ENCODE measurements at places on chromosomes 13 and 19. TPM values are rescaled to one million over a fixed set of nuclear protein-coding genes. Genes with fewer than 3 reads are reported as not detected.

DNA sequence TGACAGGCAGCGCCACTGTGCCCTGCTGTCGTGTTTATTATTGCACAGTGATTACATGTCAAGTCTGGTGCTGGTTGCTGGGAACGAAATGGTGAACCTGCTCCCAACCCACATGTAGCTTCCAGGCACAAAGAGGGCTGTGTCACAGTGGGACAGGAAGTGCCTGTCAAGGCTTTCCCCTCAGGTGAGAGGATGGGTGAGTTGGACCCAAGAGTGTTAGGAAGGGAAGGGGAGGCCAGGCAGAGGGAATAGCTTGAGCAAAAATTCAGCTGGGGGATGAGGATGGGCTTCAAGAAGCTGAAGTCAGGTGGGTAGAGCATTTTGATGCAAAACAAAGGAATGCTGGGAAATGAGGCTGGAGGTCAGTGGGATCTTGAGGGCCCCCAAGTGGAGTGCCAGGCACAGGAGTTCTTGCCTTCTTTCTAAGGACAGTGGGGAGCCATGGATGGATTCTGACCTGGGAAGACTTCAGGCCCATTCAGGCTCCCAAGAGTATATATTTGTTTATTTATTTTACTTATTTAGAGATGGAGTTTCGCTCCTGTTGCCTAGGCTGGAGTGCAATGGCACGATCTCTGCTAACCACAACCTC lies 8.5 kb upstream of the QTRT1 start:
- no peak overlapping the region for H3K27ac ChIP-seq
- no peak for DNase-seq
- no peaks in the 10 kb centered on the region for H3K27me3 ChIP-seq
- H3K36me3 ChIP-seq, result no peaks in the 10 kb centered on the region
- peaks cover 4% of the 10 kb centered on the region for H3K4me1 ChIP-seq
- H3K4me3 ChIP-seq, result no peak overlapping the region

- H3K4me1 ChIP-seq, result no peaks in the 10 kb centered on the region
- no peaks in the 10 kb centered on the region for H3K36me3 ChIP-seq
- H3K27ac ChIP-seq, result no peak overlapping the region
- no peaks in the 10 kb centered on the region for H3K27me3 ChIP-seq
- no peak overlapping the region for H3K4me3 ChIP-seq
Observed at GRCh38 chr13:48317511-48318376, 14.2 kb downstream of the RB1 start.

- H3K36me3 ChIP-seq, result no peaks in the 10 kb centered on the region
- no peak overlapping the region for H3K27ac ChIP-seq
- H3K27me3 ChIP-seq, result no peaks in the 10 kb centered on the region
- no peak for DNase-seq
- no peaks in the 10 kb centered on the region for H3K4me1 ChIP-seq
- H3K4me3 ChIP-seq, result no peak overlapping the region
Observed at GRCh38 chr13:39406688-39407087, 196.3 kb downstream of the LHFPL6 start.

DNA sequence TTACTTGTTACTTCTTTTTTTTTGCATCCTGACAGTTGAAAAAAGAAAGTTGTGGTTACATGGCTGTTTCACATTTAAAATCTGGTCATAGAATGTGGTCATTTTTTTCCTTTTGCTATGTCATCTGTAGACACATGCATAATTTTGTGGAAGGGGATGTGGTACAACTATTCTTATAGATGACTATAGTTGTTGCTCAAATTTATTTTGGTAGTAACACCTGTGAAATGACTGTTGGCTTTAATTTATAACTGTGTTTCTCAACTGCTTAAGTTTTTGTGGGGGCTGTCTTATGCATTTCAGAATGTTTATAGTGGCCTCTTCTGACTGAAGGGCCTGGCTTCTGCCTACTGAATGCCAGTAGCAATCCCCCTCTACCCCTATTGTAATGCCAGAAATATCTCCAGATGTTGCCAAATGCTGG lies 130.5 kb downstream of the PAN3 start:
- no peak overlapping the region for H3K27ac ChIP-seq
- no peak for DNase-seq
- no peaks in the 10 kb centered on the region for H3K36me3 ChIP-seq
- no peaks in the 10 kb centered on the region for H3K27me3 ChIP-seq
- H3K4me3 ChIP-seq, result no peak overlapping the region

GRCh38 chr13:33633701-33634545 lies 184.0 kb upstream of the RFC3 start:
- no peaks in the 10 kb centered on the region for H3K27me3 ChIP-seq
- H3K36me3 ChIP-seq, result no peaks in the 10 kb centered on the region
- no peak for DNase-seq
- no peaks in the 10 kb centered on the region for H3K4me1 ChIP-seq
- no peak overlapping the region for H3K4me3 ChIP-seq

DNA sequence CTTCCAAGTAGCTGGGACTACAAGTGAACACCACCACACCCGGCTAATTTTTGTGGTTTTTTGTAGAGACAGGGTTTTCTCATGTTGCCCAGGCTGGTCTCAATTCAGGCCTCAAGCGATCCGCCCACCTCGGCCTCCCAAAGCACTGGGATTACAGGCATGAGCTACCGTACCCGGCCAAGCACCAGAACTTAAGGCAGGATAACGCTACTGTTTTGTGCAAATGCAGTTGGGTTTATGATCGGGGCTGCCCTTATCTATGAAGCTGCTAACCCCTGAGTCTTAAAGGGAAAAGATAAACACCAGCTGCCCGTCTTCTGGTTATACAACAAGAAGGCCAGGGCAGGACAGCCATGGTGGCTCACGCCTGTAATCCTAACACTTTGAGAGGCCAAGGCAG lies 12.6 kb upstream of the TM6SF2 start:
- H3K27ac ChIP-seq, result no peak overlapping the region
- H3K36me3 ChIP-seq, result peaks cover 83% of the 10 kb centered on the region
- H3K4me1 ChIP-seq, result no peaks in the 10 kb centered on the region
- H3K4me3 ChIP-seq, result no peak overlapping the region
- no peaks in the 10 kb centered on the region for H3K27me3 ChIP-seq

DNA sequence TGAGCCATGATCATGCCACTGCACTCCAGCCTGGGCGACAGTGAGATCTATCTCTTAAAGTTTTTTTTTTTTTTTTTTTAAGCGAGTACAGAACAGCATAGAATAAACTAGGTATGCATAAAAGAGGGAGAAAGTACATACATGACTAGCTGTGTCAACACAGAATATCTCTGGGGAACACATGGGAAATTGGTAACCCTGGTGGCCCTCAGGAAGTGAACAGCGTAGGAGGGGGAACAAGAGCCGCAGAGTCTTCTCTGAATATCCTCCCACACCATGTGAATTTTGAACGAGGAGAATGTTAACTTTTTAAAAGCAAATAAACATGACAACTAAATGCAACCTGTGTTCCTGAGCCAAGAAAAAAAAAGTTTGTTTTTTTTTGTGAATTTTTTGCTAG lies 15.2 kb downstream of the PHLDB3 start:
- peaks cover 5% of the 10 kb centered on the region for H3K4me1 ChIP-seq
- H3K27me3 ChIP-seq, result no peaks in the 10 kb centered on the region
- peak overlapping the region; percentile 17 for H3K27ac ChIP-seq
- H3K4me3 ChIP-seq, result no peak overlapping the region
- no peak for DNase-seq

GRCh38 chr19:5308451-5309437 lies 31.9 kb downstream of the PTPRS start:
- H3K27ac ChIP-seq, result no peak overlapping the region
- H3K27me3 ChIP-seq, result no peaks in the 10 kb centered on the region
- DNase-seq, result peak; percentile 55
- no peak overlapping the region for H3K4me3 ChIP-seq
- H3K36me3 ChIP-seq, result no peaks in the 10 kb centered on the region

DNA sequence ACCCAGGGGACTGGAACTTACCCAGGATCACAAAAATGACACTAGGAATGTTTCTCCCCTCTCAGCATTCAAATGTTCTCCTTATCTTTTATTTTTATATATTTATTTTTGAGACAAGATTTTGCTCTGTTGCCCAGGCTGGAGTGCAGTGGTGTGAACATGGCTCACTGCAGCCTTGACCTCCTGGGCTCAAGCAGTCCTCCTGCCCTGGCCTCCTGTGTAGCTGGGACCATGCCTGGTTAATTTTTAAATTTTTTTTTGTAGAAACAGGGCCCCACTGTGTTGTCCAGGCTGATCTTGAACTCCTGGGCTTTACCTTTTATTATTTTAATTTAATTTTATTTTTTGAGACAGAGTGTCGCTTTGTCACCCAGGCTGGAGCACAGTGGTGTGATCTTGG lies 108.2 kb downstream of the PCCA start:
- H3K4me1 ChIP-seq, result no peaks in the 10 kb centered on the region
- H3K27me3 ChIP-seq, result no peaks in the 10 kb centered on the region
- no peak for DNase-seq
- H3K4me3 ChIP-seq, result no peak overlapping the region

DNA sequence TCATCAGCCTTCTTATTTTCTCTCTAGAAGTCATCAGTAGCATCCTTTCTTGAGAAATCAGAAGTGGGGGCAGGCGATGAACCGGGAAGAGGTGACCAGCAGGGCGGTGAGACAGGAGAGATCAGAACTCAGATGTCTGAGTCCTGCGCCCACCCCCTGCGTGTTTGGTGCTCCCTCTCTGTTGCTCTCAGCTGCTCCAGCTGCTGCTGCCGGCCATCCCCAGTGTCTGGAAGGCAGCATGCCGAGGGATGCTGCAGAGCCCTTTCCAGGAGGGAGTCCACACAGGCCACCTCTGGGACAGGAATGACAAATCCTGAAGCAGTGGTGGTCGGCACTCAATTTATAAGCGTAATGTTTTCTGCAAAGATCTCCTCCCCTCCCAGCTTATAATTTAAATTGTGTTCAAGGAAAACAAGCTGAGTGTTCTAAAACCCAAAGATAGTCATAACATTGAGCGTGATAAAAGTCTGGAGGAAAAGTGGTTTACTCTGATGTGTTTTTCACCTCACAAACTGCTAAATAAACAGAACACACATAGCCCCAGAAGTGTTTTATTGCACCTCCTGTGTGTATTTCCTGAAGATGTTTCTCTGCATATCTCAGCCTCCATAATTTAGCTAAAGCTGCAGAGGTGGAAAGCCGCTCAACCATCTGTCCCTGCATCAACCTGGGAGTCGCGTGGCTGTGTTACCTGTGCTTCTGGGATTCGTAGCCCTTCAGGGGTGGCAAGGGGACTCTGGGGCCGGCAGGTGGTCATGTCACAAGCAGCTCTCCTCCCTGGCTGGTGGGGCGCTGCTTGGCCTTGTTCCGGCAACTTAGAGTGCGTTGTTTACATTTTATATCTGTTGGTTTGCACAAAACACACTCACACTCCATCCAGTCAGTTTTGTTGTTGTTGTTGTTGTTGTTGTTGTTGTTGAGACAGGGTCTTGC lies 191.2 kb downstream of the USP12 start:
- no peaks in the 10 kb centered on the region for H3K4me1 ChIP-seq
- H3K36me3 ChIP-seq, result no peaks in the 10 kb centered on the region
- no peak for DNase-seq
- H3K4me3 ChIP-seq, result no peak overlapping the region

DNA sequence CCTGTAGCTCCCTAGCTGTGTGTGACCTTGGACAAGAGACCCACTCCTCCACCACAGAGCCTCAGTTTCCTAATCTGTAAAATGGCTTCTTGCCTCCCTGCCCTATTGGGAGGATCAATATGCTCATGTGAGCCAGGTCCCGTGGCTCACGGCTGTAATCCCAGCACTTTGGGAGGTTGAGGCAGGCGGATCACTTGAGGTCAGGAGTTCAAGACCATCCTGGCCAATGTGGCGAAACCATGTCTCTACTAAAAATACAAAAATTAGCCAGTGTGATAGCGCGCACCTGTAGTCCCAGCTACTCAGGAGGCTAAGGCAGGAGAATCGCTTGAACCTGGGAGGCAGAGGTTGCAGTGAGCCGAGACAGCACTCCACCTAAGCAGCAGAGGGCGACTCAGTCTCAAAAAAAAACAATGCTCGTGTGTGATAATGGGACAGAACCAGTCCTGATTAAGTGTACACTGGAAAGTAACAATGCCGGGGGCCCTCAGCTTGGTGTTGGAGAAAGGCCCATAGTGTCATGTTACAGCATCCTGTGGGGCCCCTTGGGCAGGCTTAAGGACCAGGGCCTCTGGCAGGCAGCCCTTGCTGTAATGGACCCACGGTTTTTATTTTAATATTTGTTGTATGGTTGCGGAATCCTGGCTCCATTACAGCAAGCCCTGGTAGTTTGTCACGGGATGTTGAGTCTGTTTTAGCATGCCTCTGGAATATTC lies 6.8 kb downstream of the RPS11 start:
- no peaks in the 10 kb centered on the region for H3K27me3 ChIP-seq
- peaks cover 2% of the 10 kb centered on the region for H3K4me1 ChIP-seq
- H3K36me3 ChIP-seq, result peaks cover 20% of the 10 kb centered on the region
- peak; percentile 68 for DNase-seq
- no peak overlapping the region for H3K4me3 ChIP-seq
- H3K27ac ChIP-seq, result no peak overlapping the region

DNA sequence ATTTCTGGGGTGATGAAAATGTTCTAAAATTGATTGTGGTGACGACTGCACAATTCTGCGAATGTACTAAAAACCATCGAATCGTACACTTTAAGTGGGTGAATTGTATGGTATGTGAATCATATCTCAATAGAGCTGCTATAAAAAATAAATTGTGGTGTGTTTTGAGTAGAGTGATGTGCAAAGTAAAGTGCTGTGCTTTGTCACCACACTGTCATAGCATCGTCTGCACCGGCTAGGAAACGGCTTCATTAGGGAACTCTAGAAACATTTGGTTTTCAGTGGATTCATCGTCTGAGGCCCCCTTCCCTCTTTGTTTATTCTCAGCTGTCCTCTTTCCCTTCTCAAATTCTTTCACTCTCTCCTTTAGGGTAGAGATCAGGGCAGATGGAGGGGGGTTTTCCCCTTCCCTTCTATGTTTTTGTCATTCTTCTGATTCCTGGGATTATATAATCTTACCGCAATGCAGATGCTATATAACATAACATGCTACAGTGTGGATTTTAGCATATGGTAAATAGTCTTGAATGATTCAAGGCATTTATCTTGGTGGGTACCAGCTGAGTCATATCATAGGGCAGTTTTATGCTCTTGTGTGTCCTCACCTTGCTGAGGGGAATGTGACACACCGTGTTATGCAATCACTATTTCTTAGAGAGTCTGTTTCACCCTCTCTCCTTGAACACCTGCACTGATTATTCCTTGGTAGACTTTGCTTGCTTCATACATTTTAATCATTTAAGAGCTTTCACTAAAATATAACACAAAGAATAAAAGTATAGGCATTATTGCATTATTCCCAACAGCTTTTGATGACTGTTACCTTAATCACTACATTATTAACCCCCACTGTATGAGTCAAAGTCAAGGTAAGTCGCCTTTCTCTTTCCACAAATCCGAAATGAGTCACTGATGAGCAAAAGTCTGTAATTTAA lies 239.4 kb downstream of the DCLK1 start:
- no peak overlapping the region for H3K4me3 ChIP-seq
- H3K27me3 ChIP-seq, result no peaks in the 10 kb centered on the region
- H3K36me3 ChIP-seq, result no peaks in the 10 kb centered on the region
- no peak overlapping the region for H3K27ac ChIP-seq
- no peaks in the 10 kb centered on the region for H3K4me1 ChIP-seq
- no peak for DNase-seq

- peaks cover 10% of the 10 kb centered on the region for H3K4me1 ChIP-seq
- H3K27me3 ChIP-seq, result no peaks in the 10 kb centered on the region
- H3K27ac ChIP-seq, result peak overlapping the region; percentile 34
- no peak overlapping the region for H3K4me3 ChIP-seq
- DNase-seq, result no peak
- peaks cover 4% of the 10 kb centered on the region for H3K36me3 ChIP-seq
Observed at GRCh38 chr13:106496072-106496997, 39.1 kb downstream of the EFNB2 start.

Gene TBXA2R
- 1.6 TPM for total RNA-seq

Gene PRR22
- total RNA-seq, result 8.8 TPM

Gene ZNF418
- 16.5 TPM for total RNA-seq

Gene ZNF443
- total RNA-seq, result 6.3 TPM

Gene KIR2DL1
- total RNA-seq, result not detected

Gene LSR
- total RNA-seq, result 173 TPM

Data from Peyer's patch (tissue), 4 donors.